ENCODE measurements at places on chromosomes 12 and 14.

- DNase-seq: no peak
Measured at GRCh38 chr12:114655934-114656749, 27.8 kb downstream of the TBX3 start.

- DNase-seq: no peak
Measured at GRCh38 chr12:59122784-59123183, 202.5 kb upstream of the LRIG3 start.

GRCh38 chr14:75433631-75434071 lies 5.8 kb downstream of the JDP2 start:
- DNase-seq: no peak

- no peak for DNase-seq
Measured at GRCh38 chr12:22048351-22049041, 2.5 kb downstream of the CMAS start.

DNA sequence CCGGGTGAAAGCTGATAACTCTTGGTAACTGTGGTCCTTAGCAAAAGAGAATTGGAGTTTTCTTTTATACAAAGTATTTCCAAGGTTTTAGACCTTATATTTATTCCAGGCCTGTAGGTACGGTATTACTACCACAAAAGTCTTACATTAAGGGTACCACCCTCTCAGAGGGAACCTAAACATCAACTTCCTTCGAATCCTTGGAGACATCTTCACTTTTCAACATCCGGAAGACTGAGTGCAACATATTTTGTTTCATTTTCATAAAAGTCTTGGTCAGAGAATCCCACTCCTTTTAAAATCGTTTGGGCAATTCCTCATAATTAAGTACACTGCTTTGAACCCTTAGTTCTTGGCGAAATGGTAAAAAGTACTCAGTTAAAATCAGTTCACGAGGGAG lies 1.2 kb downstream of the CNOT2 start:
- DNase-seq: no peak

DNA sequence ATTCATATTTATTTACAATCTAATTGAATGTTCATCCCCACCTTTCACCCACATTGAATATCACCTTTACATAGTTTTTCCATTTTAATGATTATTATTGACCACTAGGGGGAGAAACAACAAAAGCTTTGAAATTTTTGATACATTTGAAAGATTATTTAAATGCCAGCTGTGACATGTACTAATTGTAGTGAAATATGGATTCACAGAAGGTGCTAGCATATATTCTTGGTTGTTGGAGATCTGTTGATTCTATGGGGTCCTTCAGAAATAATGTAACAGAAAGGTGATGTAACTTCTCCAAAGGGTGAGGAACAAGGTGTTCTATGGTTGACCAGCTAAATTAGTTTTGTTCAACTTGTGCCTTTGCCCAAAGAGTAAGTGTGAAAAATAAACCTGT lies 22.4 kb upstream of the GPR33 start:
- no peak for DNase-seq

DNA sequence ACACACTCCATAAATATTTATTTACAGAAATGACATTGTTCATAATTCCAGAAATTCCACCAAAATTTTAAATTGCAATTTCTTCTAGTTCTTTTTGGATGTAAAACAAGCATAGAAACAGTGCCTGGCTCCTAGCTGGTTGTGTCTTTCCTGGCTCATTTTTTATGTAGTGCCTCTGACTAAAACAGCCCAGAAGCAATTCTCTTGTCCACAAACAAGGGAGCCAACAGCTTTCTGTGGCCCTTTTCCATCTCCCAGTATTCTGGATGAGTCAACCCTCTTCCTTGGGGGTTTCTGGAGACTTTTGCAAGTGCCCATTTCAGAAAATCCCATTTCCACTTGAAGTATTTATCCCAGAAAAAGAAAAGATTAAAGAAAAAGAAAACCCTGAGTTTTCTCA lies 141.4 kb downstream of the PHLDA1 start:
- no peak for DNase-seq

- no peak for DNase-seq
Measured at GRCh38 chr14:81536241-81536771, 2.7 kb upstream of the SEL1L start.

- no peak for DNase-seq
Measured at GRCh38 chr14:79080040-79080439, 909.9 kb downstream of the NRXN3 start.

GRCh38 chr14:90426663-90427062 lies 29.8 kb downstream of the CALM1 start:
- DNase-seq: no peak

Data from stimulated activated CD4-positive, alpha-beta T cell treated with anti-CD3 and anti-CD28 coated beads, Interleukin-1b, Interleukin-23, amount 100 ng/mL, for 1 hour (primary cell).